ENCODE measurements at places on chromosomes 13 and 19.

- DNase-seq = no peak
Measured at GRCh38 chr13:19158526-19159174, 23.0 kb downstream of the TUBA3C start.

DNA sequence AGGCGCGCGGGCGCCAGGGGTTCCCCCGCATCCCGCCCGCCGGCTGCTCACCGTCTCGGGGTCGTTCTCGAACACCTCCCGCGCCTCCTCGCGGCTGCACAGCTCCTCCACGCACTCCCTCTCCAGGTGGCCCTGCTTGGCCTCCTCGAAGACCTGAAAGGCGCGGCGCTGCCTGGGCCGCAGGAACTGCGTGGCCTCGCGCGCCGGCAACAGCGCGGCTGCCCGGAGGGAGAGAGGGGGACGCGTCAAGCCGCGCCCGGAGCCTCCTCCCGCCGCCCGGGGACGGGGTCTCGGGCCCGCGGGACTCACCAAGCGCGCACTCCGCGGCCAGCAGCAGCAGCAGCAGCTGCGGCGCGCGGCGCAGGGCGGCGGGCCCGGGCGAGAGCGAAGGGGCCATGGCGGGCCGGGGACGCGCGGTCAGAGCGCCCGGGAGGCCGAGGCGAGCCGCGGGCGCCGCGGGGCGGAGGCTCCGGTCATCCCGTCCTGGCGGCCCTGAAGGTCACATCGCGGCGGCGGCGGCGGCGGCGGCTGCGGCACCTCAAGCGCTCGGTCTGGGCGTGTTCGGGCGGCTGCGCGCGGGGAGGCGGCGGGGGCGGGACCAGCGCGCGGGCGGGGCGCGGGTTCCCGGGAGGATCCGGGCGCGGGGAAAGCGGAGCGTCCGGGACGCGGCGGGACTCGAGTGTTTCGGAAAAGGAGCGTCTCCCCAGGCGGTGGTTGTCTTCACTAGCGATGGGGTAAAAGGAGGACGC, at the start of gene GAS6:
TSS of gene GAS6 (minus strand) at position 553 of the 749 bp plus-strand sequence. CDS start at position 397, 156 bp downstream.
- peak; percentile 78 for DNase-seq

DNA sequence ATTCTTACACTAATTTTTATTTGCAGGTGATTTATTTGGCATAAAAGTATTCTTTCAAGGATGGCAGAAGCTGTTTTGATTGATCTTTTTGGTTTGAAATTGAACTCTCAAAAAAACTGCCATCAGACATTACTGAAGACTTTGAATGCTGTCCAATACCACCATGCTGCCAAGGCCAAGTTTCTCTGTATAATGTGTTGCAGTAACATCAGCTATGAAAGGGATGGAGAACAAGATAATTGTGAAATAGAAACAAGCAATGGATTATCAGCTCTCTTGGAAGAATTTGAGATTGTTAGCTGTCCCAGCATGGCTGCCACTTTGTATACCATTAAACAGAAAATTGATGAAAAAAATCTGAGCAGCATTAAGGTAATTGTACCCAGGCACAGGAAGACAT, 1.2 kb downstream of the LACC1 start:
- DNase-seq = no peak

DNA sequence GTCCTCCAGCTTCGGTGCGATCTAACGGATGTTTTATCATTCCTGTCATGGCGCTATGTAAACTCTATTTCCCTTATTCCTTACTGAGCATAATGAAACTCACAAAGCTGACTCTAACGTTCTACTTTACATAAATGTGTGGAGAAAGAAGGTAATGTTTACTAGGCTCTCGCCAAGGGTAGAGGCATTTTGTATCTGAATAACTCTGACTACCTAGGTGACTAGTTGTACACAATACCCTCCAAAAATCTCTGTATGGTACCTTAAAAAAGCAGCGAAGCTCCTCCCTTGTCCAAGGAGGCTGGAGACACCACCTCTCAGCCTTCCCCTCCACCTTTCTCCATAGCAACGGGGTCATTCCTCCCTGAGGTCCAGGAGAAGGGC, 316 bp upstream of the ZNF530 start:
- DNase-seq = no peak

- no peak for DNase-seq
Measured at GRCh38 chr19:11887234-11887610, 360 bp upstream of the ZNF69 start.

GRCh38 chr13:104253063-104253680, 1187.0 kb upstream of the SLC10A2 start:
- DNase-seq = no peak

GRCh38 chr19:1503925-1504773, 8.7 kb downstream of the ADAMTSL5 start:
- DNase-seq = no peak

- DNase-seq = no peak
Measured at GRCh38 chr13:34412817-34413375, 529.2 kb upstream of the NBEA start.

- no peak for DNase-seq
Measured at GRCh38 chr13:30908416-30908980, 2.4 kb downstream of the MEDAG start.

DNA sequence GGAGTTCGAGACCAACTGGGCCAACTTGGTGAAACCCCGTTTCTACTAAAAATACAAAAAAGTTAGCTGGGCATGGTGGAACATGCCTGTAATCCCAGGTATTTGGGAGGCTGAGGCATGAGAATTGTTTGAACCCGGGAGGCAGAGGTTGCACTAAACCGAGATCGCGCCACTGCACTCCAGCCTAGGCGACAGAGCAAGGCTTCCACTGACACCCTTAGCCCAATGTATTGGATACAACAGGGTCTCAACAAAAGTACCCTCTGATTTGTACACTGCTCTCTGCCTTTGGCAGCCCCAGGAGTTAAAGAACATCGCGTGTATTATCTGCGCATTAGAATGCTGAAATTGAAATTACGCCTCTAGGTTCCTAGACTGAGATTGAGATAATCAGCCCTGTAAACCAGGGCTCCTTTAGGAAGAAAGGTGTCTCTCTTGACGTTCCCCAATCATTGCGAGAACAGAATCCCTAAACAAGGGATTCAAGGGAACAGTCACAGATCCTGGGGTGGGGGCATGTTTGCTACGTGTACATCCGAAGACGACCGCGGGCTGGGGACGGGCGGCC, 21.9 kb downstream of the IPO5 start:
- no peak for DNase-seq

DNA sequence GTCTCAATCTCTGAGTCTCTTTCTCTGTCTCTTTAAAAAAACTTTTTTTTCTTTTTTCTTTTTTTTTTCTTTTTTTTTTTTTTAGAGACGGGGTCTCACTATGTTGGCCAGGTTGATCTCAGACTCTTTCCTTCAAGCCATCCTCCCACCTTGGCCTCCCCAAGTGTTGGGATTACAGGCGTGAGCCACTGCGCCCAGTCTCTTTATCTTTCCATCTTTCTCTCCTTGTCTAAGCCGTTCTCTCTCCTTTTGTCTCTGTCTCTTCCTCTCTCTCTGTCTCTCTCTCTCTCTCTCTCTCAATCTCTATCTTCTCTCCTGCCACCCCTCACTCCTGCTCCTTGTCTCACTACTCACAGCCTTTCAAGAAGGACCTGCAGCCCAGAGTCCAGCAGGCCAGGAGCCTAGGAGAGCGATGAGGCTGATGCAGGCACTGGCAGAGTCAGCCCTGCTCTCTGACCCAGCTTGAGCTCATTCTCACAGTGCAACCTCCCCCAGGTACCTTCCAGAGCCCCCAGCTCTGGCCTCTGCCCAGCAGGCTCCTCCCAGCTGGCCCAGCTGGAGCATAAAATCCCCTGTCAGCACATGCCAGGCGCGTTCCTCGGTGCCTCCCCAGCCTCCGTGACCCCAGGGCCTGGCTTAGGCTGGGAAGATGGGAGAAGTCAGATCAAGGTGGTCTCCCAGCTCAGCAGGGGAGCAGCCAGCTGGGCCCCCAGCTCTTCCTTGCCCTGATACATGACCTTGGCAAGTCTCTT, at the start of gene NPHS1:
TSS of gene NPHS1 (minus strand) at position 476 of the 752 bp plus-strand sequence. CDS start 667 bp downstream, outside the sequence.
- no peak for DNase-seq
